Activated T-helper 1 cell treated with anti-CD3 and anti-CD28 coated beads, Interleukin-12 subunit alpha, Interleukin-12 subunit beta, Interleukin-2, Interleukin-4 antibody, amounts not matched to agents 30 ng/mL and 10 ng/mL and 1 ng/mL, durations not matched to agents 14 hours and 24 hours and 36 hours (primary cell): ENCODE measurements at places on chromosomes 7 and 10. TPM values are rescaled to one million over a fixed set of nuclear protein-coding genes. Genes with fewer than 3 reads are reported as not detected.

- no peak for DNase-seq
Observed at GRCh38 chr7:100544967-100545359, 6.0 kb downstream of the AGFG2 start.

- DNase-seq = no peak
Observed at GRCh38 chr7:90717296-90718060, 121.4 kb downstream of the CDK14 start.

GRCh38 chr10:103083266-103083976, 109.7 kb downstream of the NT5C2 start:
- no peak for DNase-seq

GRCh38 chr10:36559412-36560400, 565.7 kb upstream of the ANKRD30A start:
- DNase-seq = no peak

- no peak for DNase-seq
Observed at GRCh38 chr7:63925262-63925625, 73.4 kb upstream of the ZNF722 start.

DNA sequence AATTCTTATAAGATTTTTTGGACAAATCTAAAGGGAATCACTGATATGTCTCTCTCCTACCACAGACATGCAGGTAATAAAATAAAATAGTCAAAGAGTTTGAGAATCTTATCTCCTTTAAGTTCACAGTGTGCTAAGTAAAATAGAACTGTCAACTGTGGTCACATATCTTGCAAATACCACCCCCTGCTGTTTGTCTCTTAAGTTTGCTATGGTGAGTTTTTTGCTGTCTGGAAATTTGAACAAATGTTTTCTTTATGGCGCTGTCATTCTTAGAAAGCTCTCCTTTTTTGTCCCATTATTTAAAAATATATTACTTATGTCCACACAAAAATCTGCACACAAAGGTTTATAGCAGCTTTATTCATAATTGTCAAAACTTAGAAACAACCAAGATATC, 19.6 kb downstream of the GIMAP5 start:
- DNase-seq = no peak

- DNase-seq = no peak
Observed at GRCh38 chr7:45278763-45279398, 121.3 kb downstream of the RAMP3 start.

DNA sequence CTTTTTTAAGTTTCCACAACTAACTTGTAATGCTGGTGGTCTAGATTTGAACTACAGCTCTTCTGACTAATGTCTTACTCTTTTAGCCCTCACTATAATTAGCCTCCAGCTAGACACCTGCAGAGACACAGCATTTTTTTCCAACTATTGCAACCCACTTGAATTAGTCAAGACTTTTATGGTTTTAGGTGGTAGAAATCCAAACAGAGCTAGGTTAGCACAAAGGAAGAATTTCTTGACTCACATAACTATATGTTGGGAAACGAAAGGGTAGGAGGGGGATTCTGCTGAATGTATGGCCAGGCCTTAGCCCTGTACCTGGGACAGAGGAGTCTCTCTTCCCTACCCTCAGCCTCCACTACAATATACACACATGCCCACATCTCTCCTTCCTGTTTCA, 586.1 kb downstream of the INHBA start:
- DNase-seq = no peak

GRCh38 chr7:26397796-26398426, 106.2 kb downstream of the SNX10 start:
- no peak for DNase-seq

- DNase-seq = no peak
Observed at GRCh38 chr7:115289971-115290370, 368.1 kb downstream of the MDFIC start.

GRCh38 chr7:80764132-80764531, 125.7 kb downstream of the CD36 start:
- DNase-seq = no peak

DNA sequence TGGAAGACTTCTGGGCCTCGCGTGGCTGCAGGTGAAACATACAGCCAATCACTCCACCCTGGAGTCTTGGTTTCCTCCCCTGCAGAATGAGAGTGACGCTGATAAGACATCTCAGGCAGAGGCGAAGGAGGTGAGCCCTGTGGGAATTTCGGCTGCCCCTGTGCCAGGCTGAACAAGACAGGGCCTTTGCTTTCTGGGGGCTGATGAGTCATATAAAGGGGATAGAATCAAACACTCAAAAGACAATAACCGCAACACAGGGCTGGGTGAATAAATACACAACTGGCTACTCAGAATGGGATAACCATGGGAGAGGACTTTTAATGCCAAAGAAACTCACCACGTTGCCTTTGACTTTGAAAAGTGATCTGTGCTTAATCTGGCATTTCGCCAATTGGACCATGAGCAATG, 143.8 kb downstream of the KCNMA1 start:
- no peak for DNase-seq

DNA sequence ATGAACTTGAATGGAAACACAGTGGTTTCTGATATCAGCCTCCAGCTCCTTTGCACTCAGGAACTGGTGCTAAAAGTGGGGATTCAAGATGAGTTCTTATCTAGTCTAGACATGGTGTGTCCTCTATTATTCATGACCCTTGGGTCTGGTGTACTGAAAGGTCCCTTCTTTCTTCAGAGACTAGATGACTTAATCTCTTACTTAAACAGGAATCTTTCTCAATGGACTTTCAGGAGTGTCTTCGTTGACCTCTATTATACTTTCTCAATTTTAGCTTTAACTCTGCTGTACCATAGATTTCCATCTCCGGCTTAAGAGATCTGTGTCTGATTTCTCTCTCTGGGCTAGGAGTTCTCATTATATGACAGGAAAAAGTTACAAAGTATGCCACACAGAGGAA, 83.5 kb upstream of the INHBA start:
- DNase-seq = no peak

GRCh38 chr7:100571829-100572116, 1.9 kb downstream of the SAP25 start:
- no peak for DNase-seq

DNA sequence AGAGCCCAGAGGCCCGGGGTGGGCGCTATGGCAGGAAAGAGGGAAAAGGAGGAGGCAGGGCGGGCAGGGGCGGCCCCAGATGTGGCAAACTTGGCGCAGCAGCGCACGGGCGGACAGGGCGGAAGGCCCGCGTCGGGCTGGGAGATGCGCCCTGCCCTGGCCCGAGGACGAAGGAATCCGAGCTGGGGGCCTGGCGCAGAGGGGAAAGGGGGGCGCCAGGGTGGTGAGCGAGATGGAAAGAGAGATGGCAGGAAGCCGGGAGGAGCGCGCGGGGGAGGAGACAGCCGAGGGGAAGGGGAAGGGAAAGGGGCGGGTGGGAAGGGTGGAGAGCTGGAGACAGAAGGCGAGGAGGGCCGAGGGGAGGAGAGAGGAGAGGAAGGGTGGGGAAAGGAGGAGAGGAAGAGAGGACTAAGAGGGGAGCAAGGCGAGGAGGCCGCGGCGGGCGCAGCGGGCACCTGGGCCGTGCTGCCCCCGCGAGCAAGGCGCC, at the start of gene MARVELD1:
Gene MARVELD1 (plus strand): TSS at position 392 of the 487 bp plus-strand sequence. CDS start 147 bp downstream, outside the sequence.
- no peak for DNase-seq

DNA sequence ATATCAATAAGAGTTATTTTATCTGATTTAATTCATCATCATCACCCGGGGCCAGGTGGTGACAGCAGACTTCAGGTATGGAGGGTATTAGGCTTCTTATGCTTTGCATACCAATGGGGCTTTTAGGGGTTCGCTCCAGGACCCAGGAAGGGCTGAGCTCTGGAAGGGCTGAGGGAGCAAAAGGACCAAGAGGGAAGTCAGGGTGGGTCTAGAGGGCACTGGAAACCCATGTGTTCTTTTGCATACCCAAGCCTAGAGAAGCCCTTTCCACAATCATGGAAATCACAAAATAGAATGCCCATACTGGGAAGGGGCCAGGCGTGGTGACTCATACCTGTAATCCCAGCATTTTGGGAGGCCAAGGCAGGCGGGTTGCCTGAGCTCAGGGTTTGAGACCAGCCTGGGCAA, 30.9 kb upstream of the VCL start:
- DNase-seq = no peak

GRCh38 chr10:118725886-118726500, 28.8 kb downstream of the CACUL1 start:
- DNase-seq = no peak

DNA sequence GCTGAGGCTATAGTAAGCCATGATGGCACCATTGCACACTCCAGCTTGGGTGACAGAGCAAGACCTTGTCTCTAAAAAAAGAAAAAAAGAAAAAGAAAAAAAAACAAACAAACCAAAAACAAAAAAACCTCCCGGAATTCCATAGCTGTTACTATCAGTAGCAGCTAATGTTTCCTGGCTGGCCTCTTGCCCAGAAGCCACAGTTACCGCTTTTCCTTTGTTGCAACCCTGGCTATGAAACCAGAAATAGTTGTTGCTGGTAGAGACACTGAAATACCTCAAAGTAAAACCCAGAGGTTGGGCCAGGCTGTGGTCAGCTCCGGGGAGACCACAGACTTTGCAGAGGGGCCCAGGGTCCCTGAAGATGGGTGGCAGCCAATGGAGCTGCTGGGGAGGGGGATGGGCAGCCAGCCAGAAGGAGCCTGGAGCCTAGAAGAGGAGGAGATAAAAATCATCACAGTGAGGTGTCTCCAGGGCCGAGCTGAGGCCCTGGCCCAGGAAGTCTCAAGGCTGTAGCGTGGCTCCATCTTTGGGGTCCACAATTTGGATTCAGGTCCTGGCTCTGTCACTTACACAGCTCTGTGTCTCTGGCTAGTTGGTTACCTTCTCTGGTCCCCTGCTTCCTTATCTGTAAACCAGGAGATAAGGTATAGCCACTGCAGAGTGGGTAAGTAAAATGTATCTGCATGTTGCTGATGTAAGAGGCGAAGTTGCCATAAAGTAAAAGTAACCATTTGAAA, 3.4 kb upstream of the CHST12 start:
- DNase-seq = no peak

- DNase-seq = no peak
Observed at GRCh38 chr10:21048068-21048467, 151.0 kb upstream of the NEBL start.

- DNase-seq = no peak
Observed at GRCh38 chr7:121113288-121113687, 124.8 kb downstream of the CPED1 start.

DNA sequence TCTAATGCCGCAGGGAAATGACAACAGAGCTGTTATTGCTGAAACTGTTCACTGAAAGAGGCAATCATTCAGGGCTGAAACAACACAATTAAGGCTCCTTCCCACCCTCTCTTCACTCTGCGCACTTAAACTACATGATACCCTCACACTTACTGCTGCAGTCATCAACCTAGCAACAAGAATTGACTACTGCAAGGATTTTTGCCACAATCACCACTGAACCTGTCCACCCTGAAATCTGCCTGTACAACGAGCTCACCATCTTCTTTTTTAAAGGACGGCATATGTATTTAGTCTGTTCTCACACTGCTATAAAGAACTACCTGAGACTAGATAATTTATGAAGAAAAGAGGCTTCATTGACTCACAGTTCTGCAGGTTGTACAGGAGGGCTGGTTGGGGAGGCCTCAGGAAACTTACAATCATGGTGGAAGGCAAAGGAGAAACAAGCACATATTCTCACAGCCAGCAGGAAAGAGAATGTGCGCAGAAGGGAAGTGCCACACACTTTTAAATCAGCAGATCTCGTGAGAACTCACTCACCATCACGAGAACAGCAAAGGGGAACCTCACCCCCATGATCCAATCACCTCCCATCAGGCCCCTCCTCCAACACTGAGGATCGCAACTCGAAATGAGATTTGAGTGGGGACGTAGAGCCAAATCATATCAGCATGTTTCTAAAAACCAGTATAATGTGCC, 131.7 kb downstream of the SORCS1 start:
- no peak for DNase-seq

The CARD11 gene
- 120 and 128 TPM in 2 replicates for total RNA-seq

The SLC13A1 gene
- total RNA-seq = 0.05 TPM in 1 of 2 replicates, not detected in the other

The MMRN2 gene
- not detected in 2 replicates for total RNA-seq

The PAPSS2 gene
- total RNA-seq = 0.07 and 0.21 TPM in 2 replicates

The HSPA12A gene
- total RNA-seq = 0.05 TPM in 1 of 2 replicates, not detected in the other

The AS3MT gene
- 0.12 and 0.47 TPM in 2 replicates for total RNA-seq

The GIMAP6 gene
- 38.7 and 41.3 TPM in 2 replicates for total RNA-seq

The MYL10 gene
- not detected in 2 replicates for total RNA-seq

The PROSER2 gene
- total RNA-seq = 0.29 and 0.39 TPM in 2 replicates
